CD8-positive, alpha-beta memory T cell (primary cell): ENCODE measurements at places on chromosomes 5 and 9. TPM values are rescaled to one million over a fixed set of nuclear protein-coding genes. Genes with fewer than 3 reads are reported as not detected.

DNA sequence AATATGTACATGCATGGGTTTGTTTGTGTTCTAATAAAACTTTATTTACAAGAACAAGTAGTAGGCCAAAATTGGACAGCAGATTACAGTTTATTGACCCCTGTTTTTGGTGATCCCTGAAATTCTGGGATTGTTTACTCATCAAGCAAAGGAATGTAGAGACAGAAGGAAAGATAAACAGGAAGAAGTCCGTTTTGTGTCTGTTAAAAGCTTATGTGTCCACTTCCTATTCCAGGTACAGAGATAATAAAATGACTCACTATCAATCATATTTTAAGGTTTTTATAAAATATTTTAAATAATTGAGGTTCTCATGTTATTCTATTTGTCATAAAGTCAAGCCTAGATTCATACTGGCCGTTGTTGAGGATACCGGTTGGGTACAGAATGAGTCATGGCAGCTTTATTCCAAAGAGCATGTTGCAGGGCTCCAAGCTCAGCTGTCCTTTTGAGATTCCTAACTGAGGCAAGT is 214.9 kb upstream of the DAB2 start:
- no peak for DNase-seq

DNA sequence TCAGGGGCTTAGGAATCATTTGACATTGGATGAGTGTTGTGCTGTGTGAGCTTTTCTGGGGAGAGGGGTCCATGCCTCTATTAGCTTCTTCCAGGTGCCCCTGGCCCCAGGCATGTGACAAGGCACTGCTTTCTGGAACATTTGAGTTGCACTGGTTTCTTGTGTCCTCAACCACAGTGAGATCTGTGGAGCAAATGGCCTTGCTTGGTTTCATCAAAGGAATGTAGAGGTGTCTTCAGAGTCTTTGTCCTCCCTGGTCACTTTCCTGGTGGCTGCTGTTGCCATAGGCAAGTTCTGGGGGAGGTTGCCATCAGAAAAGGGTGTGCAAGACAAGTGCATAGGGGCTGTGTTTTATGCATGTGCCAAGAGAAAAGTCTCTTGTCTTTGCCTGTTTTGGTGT is 157.5 kb downstream of the MACROH2A1 start:
- no peak for DNase-seq

DNA sequence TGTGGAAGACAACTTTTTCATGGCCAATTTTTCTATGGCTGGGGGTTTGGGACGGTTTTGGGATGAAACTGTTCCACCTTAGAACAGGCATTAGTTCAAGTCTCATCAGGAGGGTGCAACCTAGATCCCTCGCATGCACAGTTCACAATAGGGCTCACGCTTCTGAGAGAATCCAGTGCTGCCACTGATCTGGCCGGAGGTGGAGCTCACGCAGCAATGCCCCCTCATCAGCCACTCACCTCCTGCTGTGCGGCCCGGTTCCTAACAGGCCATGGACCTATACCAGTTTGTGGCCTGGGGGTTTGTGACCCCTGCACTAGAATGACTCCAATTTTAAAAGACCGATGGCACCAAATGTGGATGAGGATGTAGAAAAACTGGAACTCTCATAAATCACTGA is 127.2 kb upstream of the IER5L start:
- no peak for DNase-seq

Gene ADRB2
- 1.6 TPM for total RNA-seq

Gene GABBR2
- not detected for total RNA-seq

DNA sequence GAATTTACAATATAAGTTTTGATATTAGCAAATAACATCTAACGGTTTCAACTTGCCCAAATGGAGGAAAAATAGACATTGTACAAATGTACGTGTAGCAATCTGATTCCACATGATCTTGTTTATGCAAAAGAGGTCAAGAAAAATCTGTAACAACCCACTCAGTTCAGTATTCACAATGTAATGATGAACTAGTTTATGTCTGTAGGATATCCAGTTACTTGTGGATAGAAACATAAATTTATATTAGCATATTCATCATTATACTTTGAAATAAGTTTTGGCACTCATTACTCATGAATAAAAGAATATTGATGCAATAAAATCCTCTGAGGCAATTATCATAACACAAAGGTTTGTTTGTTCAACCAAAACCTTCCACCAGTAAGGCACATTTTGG is 28.1 kb downstream of the PLK2 start:
- DNase-seq: no peak

Gene PRLR
- total RNA-seq: not detected

DNA sequence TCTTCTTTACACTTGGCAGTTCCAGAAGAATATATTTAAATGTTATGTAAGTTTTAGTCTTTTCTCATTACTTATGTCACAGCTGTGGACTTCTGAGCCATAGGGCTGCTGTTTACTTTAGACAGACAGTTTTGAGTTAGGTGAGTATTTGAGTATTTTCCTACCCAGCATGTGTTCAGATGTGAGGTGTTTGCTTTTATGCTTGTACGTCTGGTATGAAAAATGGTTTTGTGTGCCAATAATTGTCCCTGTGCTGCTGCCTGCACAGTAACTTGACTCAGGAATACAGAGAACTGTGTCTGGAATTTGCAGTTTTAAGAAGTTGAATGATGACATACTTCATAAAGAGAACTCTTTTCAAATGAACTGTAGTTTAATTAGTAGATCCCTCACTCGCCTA is 20.8 kb downstream of the MEGF10 start:
- DNase-seq: no peak

GRCh38 chr5:78985725-78986223 is 664 bp upstream of the ARSB start:
- peak; percentile 3 for DNase-seq

Gene CBY3
- 0.91 TPM for total RNA-seq

DNA sequence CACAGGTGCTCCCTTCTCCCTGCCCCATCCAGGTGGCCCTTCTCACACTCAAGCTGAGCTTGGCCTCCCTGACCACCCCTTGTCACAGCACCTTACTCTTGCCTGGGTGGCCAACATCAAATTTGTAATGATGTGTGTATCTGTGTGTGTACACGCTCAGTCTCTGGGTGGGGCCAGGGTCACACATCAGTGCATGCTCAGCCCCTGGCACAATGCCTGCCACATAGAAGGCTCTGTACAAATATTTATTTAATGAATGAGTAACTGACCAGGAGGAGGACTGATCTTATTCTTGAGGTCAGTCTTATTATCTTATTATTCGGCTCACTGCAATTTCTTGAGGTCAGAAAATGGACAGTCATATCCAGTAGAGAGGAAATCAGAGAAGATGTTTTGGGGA is 41.3 kb upstream of the HAND1 start:
- no peak for DNase-seq

Gene LOX
- not detected for total RNA-seq

Gene INSYN2B
- not detected for total RNA-seq

GRCh38 chr9:93818827-93819472 is 136.2 kb downstream of the BARX1 start:
- no peak for DNase-seq

Gene TPPP
- total RNA-seq: 0.38 TPM

DNA sequence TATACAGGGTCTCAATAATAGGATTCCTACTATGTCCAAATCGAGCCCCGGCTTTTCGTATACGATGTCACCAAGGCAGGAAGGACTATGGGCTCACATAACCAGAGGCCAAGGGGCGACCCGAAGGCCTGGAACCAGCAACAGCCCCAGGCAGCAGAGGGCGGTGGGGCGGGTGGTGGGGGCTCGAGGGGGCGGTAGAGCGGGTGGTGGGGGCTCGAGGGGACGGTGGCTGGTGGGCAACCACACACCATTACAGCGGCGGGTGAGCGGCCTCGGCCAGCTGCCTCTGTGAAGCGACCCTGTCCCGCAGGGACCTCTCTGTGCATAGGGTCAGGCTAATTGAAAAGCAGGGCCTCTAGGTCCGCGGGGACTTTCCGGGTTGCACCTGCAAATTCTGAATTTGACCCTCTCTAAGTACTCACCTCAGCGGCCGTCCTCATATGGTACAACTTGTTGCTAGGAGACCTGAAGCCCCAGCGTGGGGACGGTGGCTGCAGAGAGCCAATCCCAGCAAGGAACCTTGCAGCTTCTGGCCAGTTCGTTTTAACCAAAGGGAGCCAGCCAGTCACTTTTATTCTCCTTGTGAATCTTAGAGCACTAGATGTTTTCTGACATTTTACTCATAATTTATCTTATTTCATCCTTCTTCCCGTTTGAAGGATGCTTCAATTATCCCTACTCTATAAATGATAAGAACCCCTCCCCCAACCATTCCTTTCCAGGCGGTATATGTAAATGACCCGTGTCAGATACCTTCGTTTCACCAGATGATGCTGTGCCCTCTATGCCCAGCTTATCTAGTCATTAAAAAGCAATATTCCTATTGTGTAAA is at the start of gene NME5:
NME5 (minus strand) TSS at position 480 of the 832 bp plus-strand sequence. CDS start 648 bp downstream, outside the sequence.
- no peak for DNase-seq

DNA sequence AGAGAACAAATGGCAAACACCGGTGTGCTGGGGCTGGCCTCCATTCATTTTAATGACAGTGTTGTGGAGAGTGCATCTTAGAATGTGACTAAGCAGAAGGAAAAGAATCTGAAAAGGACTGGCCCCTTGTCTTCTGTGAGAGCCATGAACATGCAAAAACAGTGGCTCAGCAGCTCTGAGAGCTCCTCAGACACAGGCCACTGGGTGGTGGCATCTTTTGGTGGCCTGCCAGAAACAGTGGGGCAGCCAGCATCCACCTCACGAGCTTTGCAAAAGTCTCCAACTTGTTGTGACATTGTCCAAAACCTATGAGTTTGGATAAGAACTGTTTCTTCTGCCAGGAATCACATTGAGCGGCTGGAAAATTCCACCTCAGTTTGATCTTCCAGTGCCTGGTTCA is 233.4 kb downstream of the NR3C1 start:
- no peak for DNase-seq

Gene HSPB3
- total RNA-seq: not detected

DNA sequence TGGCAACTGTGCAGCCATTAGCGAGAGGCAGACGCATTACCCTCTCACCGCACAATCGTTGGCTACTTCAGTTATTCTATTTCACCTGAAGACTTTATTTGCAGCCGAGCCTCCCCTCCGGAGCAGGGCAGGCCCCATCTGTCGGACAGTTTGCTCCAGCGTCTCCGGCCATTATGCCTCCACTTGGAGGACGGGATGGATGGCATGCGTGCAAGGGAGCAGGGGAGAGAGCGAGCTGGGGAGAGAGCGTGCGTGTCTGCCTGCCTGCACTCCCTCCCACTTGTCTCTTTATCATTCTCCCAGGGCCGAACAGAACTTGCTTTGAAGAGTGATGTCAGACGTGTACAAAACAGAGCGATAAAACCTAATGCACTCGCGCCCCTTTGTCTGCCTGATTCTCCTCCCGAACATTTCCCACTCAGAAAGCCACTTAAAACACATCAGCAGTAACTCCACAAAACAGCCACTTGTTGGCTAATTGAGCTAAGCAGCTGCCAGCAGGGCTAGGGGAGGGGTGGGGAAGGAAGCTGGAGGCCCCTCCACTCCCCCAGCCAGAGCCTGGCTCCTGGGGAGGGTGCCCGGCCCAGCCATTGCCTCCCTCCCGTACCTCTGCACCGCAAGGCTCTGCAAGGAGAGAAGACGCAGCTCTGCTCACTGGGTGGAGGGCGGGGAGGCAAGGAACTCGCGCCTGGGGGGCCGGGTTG is 43.4 kb upstream of the FUBP3 start:
- no peak for DNase-seq

Gene ADAMTS12
- not detected for total RNA-seq

Gene ANKRD18A
- total RNA-seq: 0.79 TPM

- DNase-seq: no peak
Measured at GRCh38 chr5:156922207-156922792, 40.7 kb downstream of the TIMD4 start.

DNA sequence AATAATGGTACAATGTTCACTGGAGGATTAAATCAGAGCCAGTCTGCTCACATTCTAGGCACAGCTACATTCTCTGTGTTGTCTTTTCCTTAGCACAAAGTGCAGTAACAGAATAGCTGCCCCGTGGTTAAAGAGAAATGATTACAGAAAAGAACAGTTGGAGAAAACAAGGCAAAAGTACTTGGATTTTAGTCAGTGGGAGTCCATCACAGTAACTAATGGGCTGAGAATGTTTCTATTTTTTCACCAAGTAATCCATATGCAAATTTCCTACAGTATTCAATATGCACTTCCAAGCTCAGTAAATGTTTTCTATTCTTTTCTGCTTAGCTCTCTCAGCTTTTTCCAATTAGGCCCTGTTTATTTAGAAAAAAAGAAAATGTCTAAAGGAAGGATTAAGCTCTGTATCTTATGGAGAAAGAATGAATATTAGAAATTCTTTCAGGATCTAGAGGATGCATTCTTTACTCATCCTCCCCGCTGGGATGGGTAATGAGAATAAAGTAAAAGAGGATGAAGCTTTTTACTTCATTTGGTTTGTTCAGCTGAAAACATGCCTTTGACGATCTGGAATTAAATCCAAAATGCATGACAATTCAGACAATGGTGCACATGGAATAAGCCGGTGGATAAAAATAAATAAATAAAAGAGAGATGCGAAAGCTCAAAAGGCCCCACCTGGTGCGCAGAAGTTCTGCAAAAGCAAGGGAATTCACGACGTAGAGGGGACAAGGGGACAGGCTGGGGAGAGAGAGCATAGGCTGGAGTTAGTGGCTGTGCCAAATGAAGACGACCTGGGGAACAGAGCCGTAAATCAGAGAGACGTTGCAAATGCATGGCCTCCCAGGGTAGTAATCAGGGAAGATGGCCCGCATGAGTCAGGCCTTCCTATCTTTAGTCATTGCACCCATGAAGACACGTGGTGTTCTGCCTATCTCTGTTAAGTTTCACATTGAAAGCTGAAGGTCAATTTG is 345.2 kb downstream of the GLIS3 start:
- no peak for DNase-seq

GRCh38 chr5:128973244-128973643 is 8.0 kb downstream of the SLC27A6 start:
- DNase-seq: no peak

DNA sequence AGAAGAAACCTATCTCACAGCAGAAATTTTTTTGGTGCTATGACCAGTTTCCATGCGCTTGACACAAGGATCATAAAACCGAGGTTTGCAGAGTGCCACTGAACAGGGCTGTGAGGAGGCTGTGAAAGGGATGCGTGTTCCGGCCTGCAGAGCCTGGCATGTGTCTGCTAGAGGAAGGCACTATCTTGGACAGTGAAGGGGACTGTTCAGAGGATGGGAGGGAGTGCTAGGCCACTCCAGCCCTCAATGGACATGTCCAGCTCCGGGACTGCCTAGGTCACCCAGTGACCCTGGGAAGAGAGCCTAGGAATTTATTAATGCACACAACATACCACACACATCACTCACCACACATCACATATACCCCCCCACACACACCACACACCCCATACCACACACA is 275.9 kb downstream of the GADD45G start:
- no peak for DNase-seq

Gene SPINK13
- total RNA-seq: not detected

Gene IGIP
- 3.7 TPM for total RNA-seq

- DNase-seq: no peak
Measured at GRCh38 chr9:76419782-76420380, 25.7 kb upstream of the RFK start.

- no peak for DNase-seq
Measured at GRCh38 chr5:172438319-172438668, 16.0 kb downstream of the SH3PXD2B start.

Gene FGF18
- total RNA-seq: 0.22 TPM

- no peak for DNase-seq
Measured at GRCh38 chr9:136354592-136355085, 8.9 kb downstream of the DNLZ start.

GRCh38 chr9:74036549-74037231 is 460.4 kb upstream of the RORB start:
- DNase-seq: no peak

GRCh38 chr9:77420641-77421040 is 227.5 kb downstream of the GNA14 start:
- no peak for DNase-seq

- DNase-seq: no peak
Measured at GRCh38 chr9:127066060-127066850, 56.2 kb downstream of the ANGPTL2 start.

Gene RMND5B
- total RNA-seq: 27.9 TPM
